Renal pelvis (tissue), 12 donors: ENCODE measurements at places on chromosomes 1 and 21. TPM values are rescaled to one million over a fixed set of nuclear protein-coding genes. Genes with fewer than 3 reads are reported as not detected.

TPTE gene
- not detected for polyA plus RNA-seq

CTSS gene
- polyA plus RNA-seq = 7.4 TPM

ADAM30 gene
- not detected for polyA plus RNA-seq

TINAGL1 gene
- polyA plus RNA-seq = 47.4 TPM

- DNase-seq = no peak
These were observed 22.0 kb downstream of the LRRC42 start for GRCh38 chr1:53968125-53968513.

DNA sequence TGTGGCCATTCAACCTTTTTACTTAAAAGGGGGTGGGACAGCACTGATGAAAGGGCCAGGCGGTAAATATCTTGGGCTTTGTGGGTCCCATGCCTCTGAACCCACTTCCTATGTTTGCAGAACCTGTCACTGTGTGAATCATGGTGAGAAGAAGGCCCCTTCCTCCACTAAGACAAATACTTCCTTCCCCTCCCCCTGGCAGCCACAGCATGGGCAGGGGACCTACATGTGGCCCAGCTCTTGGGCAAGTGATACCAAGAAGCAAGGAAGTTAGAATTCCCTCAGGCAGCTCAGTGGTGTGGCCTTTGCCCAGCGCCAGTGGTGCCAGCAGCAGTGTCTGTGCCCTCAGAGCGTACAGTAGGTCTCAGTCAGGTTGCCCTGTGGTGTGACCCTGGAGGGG is 168.6 kb downstream of the TRIM33 start:
- no peak for DNase-seq

GRCh38 chr1:39384305-39384704 is 107.1 kb upstream of the BMP8A start:
- no peak for DNase-seq

DNA sequence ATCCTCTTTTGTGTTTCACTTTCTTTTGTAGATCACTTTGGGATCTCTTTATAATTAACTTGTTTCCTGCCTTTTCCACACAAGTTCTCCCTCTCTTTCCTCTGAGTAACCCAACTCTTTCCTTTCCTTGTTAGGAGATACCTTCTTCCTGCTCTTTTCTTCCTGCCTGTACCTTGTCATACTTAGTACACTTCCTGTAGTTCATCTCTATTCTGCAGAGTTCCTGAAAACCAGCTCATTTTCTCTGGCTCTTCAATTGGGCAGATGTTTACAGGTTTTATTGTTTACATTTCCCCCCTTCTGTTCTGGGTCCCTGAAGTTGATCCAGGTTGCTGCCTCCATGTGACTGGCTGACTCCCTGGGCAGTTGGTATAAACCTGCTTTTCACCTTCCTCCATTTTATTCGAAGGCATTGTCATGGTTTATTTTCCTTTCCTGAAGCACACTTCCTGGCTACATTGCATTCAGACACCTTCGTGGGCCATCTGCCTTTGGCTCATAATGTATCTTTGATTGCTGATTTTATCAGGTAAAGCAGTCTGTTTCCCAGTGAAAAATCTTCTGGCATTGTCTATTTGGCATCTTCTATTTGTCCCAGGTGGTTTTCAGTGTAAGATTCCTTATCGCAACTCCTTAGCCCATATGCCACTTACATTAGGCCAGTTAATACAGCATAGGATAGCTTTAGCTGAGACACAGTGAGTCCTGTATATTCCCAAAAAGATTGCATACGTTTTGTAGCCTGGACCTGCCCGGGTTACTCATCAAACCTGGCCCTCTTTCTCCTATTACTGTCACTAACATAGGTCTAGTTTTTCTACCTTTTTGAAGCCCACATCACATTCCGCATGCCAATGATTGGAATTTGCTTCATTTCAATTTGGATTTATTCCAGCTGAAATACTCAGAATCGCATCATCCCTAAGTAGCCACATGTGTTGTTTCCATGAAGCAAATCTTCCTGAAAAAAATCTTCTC is 15.4 kb downstream of the CTH start:
- DNase-seq = no peak

DNA sequence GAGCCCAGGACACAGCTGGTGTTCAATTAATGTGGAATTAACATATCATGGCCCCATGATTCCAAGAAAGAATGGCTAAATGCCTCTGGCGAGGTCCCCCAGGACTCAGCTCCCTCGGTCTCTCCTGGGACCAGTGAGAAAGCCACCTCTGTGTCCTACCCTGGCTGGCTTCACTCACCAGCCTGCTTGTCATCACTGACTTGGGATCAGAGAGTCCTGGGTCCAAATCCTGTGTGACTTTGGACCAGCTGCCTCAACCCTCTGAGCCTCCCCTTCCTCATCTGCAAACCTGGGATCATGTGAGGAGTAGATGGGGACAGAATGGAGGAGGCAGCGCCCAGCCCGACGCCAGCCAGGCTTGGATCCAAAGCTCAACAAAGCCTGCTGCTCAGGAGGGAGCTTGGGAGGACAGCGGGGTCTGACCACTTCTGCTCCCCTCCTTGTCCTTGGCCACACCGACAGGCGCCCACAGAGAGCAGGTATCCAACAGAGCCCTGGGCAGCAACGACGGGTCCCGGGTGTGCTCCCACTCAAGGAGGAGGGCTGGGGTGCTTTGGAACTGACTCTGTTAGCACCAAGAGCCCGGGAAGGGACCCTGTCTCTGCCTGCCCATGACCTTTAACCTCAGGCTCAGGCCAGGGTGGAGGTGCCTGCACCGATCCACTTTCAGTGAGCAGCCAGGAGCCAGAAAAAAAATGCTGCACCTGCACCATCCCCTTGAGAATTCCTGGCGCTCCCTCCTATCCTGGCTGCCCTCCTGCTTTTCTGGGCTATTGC is 3.2 kb downstream of the SH2D5 start:
- DNase-seq = no peak

- no peak for DNase-seq
These were observed 47.3 kb upstream of the CASZ1 start for GRCh38 chr1:10843697-10844096.

DNA sequence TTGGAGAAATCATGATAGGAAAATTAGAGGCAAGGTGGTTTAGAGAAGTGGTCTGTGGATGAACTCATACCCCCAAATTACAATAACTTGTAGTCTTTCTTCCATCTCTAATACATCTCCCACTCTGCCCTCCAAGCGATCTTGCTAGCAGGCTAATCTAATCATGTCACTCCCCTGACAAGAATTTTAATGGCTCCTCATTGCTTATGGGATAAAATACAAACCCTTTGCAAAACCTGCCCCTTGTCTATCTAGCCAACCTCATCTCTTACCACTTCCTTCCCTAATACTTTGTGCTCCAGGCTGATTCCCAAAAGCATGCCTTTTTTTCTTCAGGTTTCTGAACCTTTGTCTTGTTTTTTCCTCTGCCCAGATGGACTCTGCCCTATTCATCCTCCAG is 71.3 kb upstream of the LRRN2 start:
- no peak for DNase-seq

GRCh38 chr1:176888471-176889032 is 276.0 kb downstream of the ASTN1 start:
- no peak for DNase-seq

- DNase-seq = no peak
These were observed 8.9 kb downstream of the KRTAP10-1 start for GRCh38 chr21:44530903-44531605.

DNA sequence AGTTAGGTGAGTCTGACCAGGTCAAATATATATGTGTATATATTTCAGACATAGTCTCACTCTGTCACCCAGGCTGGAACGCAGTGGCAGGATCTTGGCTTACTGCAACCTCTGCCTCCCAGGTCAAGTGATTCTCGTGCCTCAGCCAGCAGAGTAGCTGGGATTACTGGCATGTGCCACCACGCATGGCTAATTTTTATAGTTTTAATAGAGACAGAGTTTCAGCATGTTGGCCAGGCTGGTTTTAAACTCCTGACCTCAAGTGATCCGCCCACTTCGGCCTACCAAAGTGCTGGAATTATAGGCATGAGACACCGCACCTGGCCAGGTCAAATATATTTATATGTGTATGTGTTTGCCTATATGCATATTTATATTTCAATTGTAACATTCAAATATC is 581.5 kb upstream of the B3GALT2 start:
- DNase-seq = peak; percentile 30

DNA sequence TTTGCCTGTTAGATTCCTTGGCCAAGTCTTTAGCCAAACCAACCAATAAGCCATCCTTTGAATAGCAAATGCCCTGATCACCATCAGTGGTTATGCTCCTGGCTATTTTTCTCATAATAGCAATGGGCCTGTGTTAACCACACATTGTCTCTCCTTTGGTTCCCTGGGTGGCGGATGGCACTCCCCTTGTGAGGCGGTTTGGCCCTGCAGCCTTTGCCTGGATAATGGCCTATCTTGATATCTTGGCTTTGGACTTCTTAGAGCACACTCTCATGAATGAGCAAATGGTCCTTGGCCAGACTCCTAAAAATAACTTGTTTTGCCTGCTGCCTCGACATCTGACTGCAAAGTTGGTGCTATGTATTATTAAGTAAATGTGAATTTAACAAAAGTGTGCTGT is 22.4 kb upstream of the ZBTB18 start:
- no peak for DNase-seq

- DNase-seq = no peak
These were observed 1.1 kb upstream of the LMNA start for GRCh38 chr1:156113282-156113950.

DNA sequence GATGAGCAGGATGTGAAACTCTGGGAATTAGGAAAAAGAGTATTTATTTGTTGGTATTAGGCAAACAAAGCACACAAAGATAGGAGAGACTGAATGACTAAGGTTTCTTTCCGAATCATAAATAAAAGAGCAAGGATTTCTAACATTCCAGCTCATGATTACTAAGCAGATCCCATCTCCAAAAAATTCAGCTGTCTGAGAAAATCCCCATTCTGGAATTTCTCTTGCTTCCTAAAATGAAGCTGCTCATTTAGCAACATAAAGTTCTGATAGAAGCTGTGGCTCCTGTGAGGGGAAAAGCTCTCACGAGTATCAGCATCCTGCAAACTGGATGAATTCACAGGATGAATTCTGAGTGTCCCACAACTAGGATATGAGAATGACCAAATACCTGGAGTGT is 6.7 kb upstream of the SH2D5 start:
- no peak for DNase-seq

- no peak for DNase-seq
These were observed 137.2 kb downstream of the LRIG2 start for GRCh38 chr1:113210248-113210647.

DNA sequence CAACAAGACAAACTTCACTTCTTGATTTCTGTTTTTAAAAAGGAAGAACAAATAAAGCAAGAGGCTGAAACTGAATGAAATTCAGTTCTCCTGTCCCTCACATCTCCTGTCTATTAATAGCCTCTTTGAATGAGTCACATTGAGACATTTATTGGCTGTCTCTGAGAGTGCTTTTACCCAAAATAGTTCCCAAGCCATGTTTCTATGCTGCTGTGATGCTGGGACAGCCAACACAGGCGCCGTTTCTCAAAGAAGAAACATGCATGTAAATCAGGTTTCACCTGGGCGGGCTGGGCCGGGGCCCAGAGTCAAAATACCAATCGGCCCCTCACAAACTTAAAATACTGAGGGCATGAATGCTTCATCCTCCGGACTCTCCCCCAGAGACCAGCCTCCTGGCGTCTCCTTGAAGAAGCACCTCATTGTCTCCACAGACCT is 105.2 kb downstream of the EDEM3 start:
- DNase-seq = no peak

DNA sequence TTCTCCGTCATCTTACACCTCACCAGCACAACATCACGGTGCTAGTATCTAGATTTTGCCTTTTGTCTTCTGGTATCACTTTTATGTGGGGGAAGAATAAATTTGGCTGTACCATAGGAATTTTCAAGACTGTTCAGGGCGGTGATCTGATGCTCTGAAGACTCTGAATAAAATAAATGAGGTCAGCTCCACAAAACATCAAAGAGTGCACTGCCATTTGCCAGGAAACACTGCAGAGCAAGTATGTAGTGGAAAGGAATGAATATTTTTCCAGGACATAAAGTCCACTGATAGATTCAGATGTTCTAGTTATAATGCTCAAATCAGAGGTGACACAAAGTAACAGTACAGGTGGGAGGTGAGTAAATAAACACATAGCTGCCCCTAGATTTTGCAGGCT is 56.3 kb downstream of the ZP4 start:
- DNase-seq = peak; percentile 5

DNA sequence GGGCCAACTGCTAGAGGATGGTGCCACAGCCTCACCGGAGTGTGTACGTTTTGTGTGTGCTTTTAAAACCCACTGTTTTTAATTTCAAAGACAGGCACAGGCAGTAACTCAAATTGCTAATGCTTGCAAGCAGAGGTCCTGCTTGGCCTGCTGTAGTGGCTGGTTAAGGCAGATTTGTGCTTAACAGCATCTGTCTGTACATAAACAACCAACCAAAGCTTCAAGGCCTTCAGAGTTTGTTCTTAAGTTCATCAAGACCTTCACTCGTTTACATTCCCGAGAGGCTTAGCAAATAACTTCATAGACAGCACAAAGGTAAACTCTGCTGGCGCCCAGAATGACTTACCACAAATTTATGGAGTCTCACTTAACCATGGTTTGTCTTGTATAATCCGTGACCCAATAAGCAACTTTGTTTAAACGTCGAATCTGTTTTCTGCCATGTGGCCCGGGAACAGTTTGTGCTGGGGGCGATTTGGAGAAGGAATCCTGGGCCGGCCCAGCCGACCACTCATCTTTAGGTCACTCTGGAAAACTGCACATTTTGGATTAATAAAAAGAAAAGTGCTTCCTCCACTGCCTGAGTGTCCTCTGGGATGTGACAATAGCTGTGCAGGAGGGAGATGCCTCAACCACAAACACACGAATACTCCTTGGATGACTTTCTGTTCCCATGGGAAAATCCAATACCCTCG is 58.1 kb downstream of the CAPZB start:
- DNase-seq = no peak
